ENCODE measurements at places on chromosomes 6 and 20.

- DNase-seq = no peak
Observed at GRCh38 chr6:24284006-24284405, 73.9 kb downstream of the DCDC2 start.

GRCh38 chr6:44381739-44382138, 5.8 kb upstream of the CDC5L start:
- no peak for DNase-seq

DNA sequence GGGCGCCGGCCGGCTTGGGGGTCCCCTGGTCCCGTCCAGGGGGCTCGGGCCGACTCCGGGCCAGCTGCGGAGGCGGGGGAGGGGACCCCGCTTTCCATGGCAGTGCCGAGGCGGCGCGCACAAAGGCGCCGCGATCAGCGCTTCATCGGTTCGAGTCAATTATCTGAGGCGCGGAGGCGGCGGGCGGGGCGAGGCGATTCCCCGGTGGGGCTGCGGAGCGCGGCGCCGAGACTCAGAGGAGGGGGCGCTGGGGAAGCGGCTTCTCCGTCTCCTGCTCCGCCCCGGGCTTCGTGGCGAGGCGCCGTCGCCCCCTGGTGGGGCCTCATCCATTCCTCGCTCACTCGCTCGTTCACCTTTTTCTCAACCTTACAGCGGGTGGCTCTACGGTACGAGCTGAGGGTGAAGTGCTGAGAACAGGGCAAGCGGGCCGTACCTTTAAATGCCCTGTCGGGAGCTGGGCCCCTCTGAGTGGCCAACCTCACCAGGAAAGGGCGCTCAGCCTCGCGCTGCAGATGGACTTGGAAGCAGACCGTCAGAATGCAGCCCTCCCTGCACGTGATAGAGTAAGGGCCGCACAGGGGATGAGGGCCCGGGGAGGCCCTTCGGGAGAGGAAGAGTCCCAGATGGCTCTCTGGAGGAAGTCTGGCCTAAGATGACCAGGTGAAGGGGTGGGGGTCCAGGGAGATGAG, 39.9 kb downstream of the SLC52A3 start:
- no peak for DNase-seq

DNA sequence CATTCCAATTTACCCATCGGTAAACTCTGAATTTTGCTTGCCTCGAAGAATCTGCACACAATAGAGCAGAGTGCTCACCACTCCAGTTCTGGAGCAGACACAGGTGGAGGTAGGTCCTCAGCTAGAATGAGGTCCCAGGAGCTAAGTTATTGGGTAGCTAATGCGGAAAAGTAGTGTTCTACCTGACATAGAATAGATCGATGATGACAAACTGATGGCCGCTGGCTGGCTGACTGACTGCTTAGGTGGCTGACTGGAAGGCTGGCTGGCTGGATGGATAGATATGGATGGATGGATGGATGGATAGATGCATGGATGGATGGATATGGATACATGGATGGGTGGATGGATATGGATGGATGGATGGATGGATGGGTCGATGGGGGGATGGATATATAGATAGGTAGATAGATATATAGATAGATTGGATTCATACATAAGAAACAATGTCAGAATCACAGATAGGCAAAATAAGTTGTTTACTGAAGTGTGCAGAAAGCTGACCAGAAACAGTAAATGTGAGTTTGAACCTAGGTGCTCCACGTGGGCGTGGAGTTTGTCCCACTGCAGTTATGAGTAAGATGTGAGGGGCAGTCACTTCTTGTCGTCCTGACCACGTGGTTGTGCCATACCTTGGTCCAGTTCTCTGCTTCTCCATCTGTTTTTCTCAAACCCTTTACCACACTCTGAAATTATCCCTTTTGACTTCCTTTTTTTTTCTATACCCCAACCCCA, 62.1 kb downstream of the TBXT start:
- no peak for DNase-seq

DNA sequence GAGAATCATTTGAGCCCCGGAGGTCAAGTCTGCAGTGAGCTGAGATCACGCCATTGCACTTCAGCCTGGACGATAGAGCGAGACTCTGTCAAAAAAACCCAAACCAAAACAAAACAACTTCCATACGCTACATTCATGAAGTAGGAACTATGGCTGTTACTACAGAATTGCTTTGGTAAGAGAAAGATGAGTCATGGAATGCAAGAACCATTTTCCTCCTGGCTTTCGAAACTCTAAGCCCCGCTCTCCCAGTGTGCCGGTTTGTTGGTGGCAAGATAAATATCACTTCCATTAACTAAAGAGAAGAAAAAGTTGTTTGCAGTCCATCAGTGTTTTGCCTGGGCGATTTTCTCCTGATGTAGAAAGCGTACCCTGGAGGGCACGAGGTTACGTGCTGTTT, 61.3 kb downstream of the ZDHHC14 start:
- DNase-seq = no peak

GRCh38 chr6:109091314-109092024, 3.2 kb downstream of the SESN1 start:
- no peak for DNase-seq

DNA sequence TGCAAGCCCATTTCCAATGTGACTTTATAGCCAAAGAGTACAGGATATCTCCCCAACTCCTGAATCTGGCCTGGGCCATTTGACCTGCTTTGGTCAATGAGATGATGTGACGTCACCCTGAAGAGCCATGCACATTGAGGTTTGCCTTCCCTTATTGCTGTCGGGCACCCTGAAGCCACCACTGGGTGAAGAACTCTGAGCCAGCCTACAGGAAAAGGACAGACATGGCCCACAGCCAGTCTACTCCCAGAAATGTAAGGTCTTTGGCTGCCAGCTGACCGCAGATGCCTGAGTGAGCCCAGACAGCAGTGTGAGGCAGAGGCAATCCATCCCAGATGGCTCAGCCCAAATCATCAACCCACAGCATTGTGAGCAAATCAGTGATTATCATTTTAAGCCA, 3.7 kb upstream of the SYNDIG1 start:
- no peak for DNase-seq

GRCh38 chr20:9081423-9081966, 12.6 kb downstream of the PLCB4 start:
- DNase-seq = no peak

- no peak for DNase-seq
Observed at GRCh38 chr6:170259278-170259677, 31.6 kb downstream of the DLL1 start.

- no peak for DNase-seq
Observed at GRCh38 chr6:23547851-23548250, 578.2 kb upstream of the NRSN1 start.

DNA sequence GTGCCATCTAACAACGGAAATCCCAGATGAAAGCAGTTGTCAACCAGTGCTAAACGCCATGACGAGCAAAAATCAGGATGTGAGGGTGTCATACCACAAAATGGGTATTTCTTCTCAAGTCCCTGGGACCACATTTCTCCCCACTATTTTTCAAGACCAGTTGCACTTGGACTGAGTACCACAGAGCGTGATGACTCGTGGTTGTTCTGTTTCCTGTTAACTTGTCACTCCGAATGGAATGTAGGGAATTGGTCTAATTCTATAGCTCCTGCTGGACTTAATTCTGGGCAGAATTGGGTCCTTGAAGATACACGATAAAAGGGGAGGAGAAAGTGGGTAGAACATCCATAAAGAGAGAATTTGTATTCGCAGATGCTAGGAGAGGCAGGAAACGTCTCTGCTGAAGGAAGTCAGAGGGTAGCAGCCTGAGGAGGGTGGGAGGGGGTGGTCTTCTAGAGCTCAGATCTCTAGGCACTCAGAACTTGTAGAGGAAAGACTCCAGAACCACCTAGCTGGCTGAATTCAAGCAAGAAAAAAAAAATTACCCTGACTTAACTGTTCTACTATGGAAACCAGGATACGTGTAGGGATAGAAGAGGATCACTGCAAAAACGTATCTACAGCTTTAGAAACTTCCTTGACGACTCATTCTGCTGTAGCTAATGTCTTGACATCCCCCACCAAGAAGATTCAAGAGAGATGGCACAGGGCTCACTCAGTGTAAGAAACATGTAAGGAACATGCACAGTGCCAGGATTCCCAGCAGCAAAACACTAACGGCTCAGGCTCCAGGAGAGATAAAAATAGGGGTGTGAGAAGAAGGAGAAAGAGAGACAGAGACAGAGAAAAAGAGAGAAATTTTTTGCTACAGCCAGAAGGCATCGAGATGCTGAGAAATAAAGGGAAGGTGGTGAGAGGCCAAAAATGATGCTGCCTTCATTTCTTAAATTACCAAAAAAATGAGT, 494.7 kb downstream of the CD83 start:
- no peak for DNase-seq

- DNase-seq = no peak
Observed at GRCh38 chr6:154481521-154482013, 28.9 kb downstream of the CNKSR3 start.

- DNase-seq = no peak
Observed at GRCh38 chr6:15586503-15586902, 76.3 kb downstream of the DTNBP1 start.

DNA sequence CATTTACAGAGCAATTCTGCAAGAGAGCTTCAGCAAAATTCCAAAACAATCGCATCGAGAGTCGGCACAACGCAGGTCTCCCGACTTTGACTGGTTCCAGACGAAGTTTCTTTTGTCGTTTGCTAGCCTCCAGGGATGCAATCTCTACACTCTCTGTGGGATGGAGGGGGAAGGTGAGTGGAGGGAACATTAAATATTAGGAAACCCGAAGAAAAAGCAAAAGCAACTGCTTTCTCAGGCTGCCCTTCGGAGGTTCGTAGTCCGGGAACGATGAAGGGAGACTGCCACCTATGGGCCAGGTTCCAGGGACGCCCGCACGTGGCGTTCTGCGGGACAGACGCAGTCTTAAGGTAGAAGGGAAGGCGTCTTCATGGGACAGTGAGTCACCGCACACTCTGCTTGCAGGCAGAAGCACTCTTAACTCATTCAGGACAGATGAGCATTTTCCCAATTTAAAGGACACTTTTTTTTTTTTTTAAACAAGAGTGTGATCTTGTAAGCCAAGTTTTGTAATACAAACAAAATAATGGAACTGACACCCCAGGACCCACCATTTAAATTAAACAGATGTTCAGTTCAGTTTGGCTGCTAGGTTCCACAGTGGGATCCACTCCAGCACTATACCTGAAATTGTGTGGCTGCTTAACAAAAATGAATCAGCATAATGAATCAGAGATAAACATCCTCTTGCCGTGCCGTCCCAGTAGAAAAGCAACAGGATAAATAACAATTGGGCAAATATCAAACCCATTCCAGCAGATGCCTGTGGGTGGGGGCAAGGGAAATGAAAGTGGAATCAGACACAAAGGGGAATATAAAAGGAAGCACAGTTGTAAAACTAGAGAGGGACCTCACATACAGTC, 65.8 kb upstream of the ARMC2 start:
- DNase-seq = peak; percentile 67

DNA sequence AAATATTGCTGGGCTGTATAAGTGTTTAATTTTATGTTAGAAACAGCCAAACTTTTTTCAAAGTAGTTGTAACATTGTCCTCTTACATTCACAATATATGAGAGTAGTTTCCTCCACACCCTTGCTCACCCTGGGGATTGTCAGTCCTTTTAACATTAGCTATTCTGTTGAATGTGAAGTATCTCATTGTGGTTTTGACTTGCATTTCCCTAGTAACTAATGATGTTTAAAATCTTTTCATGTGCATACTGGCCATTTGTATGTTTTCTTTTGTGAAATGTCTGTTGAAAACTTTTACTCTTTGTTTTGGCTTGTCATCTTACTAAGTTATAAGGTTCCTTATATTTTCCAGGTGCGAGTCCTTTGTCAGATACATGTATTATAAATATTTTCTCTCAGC, 32.9 kb downstream of the TRIM38 start:
- DNase-seq = no peak

GRCh38 chr6:169883316-169883715, 131.9 kb downstream of the ERMARD start:
- no peak for DNase-seq

- no peak for DNase-seq
Observed at GRCh38 chr6:150435832-150436231, 67.0 kb downstream of the IYD start.

DNA sequence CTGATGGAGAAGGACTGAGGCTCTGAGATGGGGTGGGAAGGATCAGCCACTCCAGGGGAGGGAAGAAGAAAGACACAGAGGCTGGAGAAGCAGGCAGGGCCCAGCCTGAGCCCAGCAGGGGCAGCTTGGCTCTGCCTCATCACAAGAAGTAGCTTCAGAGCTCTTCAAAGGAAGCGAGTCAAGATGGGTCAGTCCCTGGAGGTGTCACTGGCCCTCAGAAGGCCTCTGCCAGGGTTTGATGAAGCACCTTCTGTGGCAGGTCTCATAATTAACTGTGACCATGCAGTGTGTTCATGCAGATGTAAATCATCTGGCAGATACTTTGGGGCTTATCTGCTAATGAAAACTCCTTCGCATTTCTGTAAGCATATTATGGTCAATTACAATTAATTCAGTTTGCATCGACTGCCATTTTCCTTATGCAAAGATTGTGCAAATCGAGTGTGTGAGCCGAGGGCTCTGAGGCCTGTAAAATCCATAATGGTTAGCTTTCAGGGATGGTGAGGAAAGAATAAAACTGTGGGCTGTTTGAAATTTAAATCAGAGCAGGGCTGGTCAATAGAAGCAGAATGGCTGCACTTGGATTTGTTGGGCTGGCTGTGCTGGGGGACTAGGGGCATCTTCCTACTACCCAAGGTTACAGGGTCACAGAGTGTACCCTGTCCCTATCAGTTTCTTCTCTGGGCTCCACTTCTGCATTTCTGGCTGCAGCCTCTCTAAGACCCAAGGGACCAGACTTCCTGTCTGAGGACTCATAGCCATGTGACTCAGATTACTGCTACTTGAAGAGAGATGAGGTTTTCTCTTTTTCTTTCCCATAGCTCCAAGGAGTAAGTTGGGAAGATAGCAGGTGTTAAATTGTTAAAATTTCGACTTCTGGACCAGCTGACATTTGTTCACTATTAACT, 376.6 kb downstream of the DHX35 start:
- DNase-seq = no peak

DNA sequence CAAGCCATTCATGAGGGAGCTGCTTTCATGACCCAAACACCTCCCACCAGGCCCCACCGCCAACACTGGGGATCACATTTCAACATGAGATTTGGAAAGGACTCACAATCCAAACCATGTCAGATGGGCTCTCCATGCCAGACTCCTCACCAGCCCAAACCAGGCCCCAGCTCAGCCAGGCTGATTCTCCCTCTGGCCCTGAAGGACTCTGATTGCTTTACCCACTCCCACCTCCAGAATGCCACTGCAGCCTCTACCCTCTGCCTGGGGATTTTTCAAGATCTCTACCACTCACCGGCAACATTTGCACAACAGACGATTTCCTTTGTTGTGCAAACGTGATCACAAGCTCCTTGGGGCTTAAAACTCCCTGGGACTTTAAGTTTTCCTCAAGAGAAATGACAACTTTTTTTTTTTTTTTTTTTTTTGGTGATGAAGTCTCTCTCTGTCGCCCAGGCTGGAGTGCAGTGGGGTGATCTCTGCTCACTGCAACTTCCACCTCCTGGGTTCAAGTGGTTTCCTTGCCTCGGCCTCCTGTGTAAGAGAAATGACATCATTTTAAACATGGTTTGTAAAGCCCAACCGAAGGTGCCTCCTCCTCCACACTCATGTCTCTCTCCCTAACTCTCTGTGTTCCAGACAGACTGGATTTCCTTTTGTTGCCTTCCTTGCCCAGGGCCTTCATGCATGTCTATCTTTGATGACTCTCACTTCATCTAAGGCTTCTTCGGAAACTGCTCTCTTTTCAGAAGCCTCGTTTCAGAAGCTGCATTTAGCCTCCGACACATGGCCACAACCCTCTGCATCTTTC, 147.0 kb downstream of the CDH26 start:
- no peak for DNase-seq

GRCh38 chr20:24461848-24462247, 7.6 kb upstream of the SYNDIG1 start:
- DNase-seq = no peak
